ENCODE measurements at places on chromosomes 5 and 9. TPM values are rescaled to one million over a fixed set of nuclear protein-coding genes. Genes with fewer than 3 reads are reported as not detected.

GRCh38 chr5:133353741-133354140 is 258.6 kb downstream of the FSTL4 start:
- no peak for DNase-seq

GRCh38 chr9:121735793-121736770 is 84.6 kb downstream of the DAB2IP start:
- DNase-seq: peak; percentile 86

DNA sequence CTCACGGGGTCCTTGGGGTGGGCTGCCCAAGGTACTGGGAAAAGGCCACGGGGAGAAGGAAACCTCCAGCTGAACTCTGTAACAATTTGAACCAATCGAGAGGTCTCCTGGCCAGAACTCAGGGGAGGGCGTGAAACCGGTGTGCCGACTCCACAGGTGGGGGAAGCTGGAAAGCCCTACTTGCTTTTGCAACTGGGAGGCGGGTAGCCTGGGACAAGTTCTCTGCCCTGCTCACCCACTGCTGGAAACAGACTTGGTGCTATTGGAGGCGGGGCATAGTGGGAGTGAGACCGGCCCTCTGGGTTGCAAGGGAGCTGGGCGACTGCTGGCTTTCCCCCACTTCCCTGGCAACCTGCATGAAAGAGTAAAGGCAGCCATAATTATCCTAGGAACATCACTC is 73.2 kb upstream of the SLIT3 start:
- DNase-seq: no peak

DNA sequence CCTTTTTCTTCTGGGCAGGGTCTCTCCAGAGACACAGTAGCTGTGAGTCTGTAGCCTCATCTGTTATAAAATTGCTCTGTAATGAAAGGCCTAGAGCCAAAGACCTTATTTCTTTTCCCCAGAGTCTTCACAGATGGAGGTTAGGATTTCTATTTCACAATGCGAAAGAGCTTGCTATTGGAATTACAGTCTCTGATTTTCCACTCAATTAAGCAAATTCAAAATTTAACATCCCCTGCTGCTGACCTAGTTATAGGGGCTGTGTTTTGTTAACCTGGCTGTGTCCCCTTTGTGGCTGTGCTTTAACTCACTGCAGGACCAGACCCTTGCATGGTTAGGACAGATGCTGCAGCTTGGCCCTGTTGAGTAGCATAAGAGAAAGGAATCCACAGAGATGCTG is 190.3 kb upstream of the NMUR2 start:
- no peak for DNase-seq

DNA sequence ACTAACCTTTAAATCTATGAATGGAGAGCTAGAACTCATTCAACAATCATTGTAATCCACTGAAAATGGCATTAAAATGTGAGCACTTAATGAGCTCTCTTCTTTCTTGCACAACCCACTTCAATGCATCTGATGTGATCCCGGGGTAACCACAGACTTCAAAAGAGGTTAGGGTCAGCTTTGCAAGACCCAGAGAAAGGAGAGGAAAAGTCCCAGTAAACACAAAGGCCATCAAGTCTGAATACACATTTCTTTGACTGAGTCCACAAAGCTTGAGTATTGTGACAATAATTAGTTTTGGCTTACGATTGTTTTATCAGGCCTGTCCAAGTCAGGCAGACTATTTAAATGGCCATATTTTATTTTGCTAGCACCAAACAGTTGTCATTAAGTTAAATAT is 148.8 kb upstream of the ZNF608 start:
- no peak for DNase-seq

- no peak for DNase-seq
These were observed 133.0 kb downstream of the SLF1 start for GRCh38 chr5:94751460-94751859.

The TMOD1 gene
- total RNA-seq: 186 TPM

The NMRK1 gene
- total RNA-seq: 13.8 TPM

The WDR38 gene
- not detected for total RNA-seq

All from left ventricle myocardium inferior (tissue), 1 donor.